Pancreas (tissue), 10 donors: ENCODE measurements at places on chromosomes 5 and 9. TPM values are rescaled to one million over a fixed set of nuclear protein-coding genes. Genes with fewer than 3 reads are reported as not detected.

- H3K4me1 ChIP-seq, result no peaks in the 10 kb centered on the region
- H3K36me3 ChIP-seq, result no peaks in the 10 kb centered on the region
- DNase-seq, result no peak
- H3K4me3 ChIP-seq, result no peak overlapping the region
- no peaks in the 10 kb centered on the region for H3K27me3 ChIP-seq
Measured at GRCh38 chr5:345404-346195, 24.1 kb downstream of the AHRR start.

DNA sequence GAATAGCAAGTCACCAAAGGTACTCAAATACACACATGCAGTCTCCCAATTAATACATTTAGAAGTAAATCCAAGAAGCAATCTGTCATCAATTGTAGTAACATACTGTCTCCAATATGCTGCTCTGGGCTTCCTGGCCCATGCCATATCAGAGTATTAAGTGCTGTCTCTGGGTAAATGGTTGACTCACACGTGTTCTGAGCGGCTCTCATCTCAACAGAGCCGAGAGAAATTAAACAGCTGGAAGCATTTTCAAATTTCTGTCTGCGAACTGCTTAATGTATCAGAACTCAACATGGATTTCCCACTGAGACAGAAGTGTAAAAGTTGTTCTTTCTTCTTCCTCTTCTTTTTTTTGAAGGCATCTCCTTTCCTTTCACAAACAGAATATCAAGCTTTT lies 247.3 kb upstream of the TAS2R1 start:
- H3K4me3 ChIP-seq, result no peak overlapping the region
- no peaks in the 10 kb centered on the region for H3K36me3 ChIP-seq
- no peak for DNase-seq
- no peaks in the 10 kb centered on the region for H3K4me1 ChIP-seq

GRCh38 chr5:157485340-157485739 lies 25.3 kb downstream of the NIPAL4 start:
- H3K27ac ChIP-seq, result no peak overlapping the region
- DNase-seq, result no peak
- no peaks in the 10 kb centered on the region for H3K36me3 ChIP-seq
- H3K4me3 ChIP-seq, result no peak overlapping the region
- no peaks in the 10 kb centered on the region for H3K27me3 ChIP-seq
- H3K4me1 ChIP-seq, result no peaks in the 10 kb centered on the region

- H3K27me3 ChIP-seq, result no peaks in the 10 kb centered on the region
- no peak overlapping the region for H3K4me3 ChIP-seq
- no peak for DNase-seq
- H3K4me1 ChIP-seq, result no peaks in the 10 kb centered on the region
Measured at GRCh38 chr5:149497357-149497756, 53.9 kb downstream of the CSNK1A1 start.

GRCh38 chr9:16413509-16414016 lies 456.9 kb downstream of the BNC2 start:
- no peaks in the 10 kb centered on the region for H3K27me3 ChIP-seq
- no peaks in the 10 kb centered on the region for H3K36me3 ChIP-seq
- DNase-seq, result no peak

DNA sequence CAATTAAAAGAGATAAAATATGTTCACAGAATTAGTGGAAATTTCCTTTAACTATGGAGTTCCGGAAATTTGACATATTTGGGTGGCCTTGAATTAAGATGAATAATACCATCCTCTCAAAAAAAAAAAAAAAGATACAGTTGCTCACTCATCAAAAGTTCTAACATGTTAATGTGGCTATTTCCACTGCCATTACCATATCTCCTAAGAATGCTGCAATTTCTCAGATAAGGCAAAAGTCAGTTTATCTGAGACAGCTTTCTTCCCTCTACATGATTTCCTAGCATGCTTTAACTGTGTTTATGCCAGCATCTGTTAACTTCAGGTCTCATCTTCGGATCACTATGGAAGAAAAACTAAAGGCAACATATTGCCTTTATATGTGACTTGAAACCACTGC lies 2.6 kb downstream of the FASTKD3 start:
- H3K27ac ChIP-seq, result no peak overlapping the region
- no peak for DNase-seq
- H3K4me1 ChIP-seq, result peaks cover 14% of the 10 kb centered on the region
- no peak overlapping the region for H3K4me3 ChIP-seq
- H3K36me3 ChIP-seq, result peaks cover 16% of the 10 kb centered on the region

DNA sequence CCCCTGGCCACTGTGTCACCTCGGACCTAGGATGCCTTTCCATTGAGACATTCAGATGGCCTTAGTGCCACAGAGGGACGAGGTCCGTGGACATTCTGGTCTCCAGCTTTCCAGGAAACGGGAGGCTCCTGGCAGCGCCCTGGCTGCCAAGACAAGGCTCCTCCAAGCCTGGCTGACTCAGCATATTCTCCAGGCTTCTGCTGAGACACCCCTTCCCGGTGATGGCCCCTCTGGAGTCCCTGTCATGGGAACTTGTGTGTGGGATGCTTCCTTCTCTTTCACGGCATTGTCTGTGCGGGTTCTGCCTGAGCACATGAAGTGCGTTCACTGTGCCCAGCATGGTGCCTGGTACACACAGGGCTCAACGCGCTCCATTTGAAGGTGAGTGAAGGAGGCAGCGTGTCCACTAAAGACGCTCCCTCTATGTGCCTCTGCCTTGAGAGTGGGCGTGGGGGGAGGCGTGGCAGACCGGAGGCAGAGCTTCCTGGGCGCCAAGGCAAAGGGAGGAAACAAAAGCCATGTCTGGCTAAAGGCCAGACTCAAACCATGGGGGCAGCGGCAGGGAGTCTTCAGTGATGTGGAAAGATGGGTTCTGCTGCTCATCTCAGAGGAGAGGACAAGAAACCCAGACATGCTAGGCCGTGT lies 46.4 kb upstream of the PRRC2B start:
- H3K36me3 ChIP-seq, result no peaks in the 10 kb centered on the region
- no peak overlapping the region for H3K4me3 ChIP-seq
- peak; percentile 30 for DNase-seq
- no peaks in the 10 kb centered on the region for H3K27me3 ChIP-seq
- no peak overlapping the region for H3K27ac ChIP-seq

GRCh38 chr9:73151653-73152542 lies at the start of gene ANXA1:
Gene ANXA1 (plus strand): TSS chr9:73151865. CDS start chr9:73158536, 6,671 bp downstream.
- no peaks in the 10 kb centered on the region for H3K27me3 ChIP-seq
- DNase-seq, result no peak
- no peaks in the 10 kb centered on the region for H3K36me3 ChIP-seq
- H3K4me3 ChIP-seq, result no peak within 1 kb of the TSS

DNA sequence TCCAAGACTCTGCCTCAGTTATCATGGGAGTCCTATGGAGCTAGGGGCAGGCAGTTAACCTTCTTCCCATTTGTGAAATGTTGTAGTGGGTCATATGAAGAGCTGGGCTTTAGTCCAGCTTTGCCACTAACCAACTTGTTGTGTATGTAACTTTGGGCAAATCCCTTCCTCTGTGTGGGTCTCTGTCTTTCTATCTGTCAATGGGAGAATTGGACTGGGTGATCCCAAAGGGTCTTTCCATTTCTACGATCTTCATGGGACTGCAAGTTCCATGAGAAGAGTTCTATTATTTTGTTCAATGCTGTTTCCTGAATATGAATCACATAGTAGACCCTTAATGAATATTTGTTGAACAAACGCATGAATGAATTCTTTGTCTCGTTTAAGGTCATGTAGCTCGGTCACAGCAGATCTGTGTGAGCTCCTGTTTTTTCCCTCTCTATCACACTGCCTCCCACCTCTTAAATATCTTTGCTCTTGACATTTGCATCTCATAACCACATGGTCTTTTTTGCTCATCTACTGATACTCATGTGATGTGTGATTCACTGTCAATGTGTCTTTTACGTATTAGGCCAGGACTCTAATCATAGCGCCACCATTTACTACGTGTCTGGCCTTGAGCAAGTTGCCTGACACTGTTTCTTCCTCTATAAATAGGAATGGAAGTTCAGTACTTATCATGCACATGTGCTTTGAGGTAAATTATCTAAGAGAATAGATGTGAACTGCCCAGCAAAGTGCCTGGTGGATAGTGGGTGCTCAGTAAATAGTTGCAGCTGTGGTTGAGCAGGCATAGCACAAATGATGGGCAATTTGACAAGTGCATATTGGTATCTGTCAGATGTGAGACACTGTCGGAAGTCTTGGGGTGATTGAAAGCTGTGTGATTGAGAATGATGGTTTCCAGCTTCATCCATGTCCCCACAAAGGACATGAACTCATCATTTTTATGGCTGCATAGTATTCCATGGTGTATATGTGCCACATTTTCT lies 37.4 kb downstream of the PTTG1 start:
- H3K4me1 ChIP-seq, result no peaks in the 10 kb centered on the region
- no peak overlapping the region for H3K27ac ChIP-seq
- H3K36me3 ChIP-seq, result no peaks in the 10 kb centered on the region
- no peak for DNase-seq
- H3K27me3 ChIP-seq, result no peaks in the 10 kb centered on the region

GRCh38 chr9:76521906-76522305 lies 62.9 kb downstream of the GCNT1 start:
- H3K27me3 ChIP-seq, result no peaks in the 10 kb centered on the region
- no peak for DNase-seq
- H3K4me3 ChIP-seq, result no peak overlapping the region
- H3K36me3 ChIP-seq, result no peaks in the 10 kb centered on the region

GRCh38 chr9:113715086-113715485 lies 161.0 kb upstream of the ZNF618 start:
- no peaks in the 10 kb centered on the region for H3K36me3 ChIP-seq
- no peak for DNase-seq
- H3K4me3 ChIP-seq, result no peak overlapping the region
- H3K27ac ChIP-seq, result no peak overlapping the region

DNA sequence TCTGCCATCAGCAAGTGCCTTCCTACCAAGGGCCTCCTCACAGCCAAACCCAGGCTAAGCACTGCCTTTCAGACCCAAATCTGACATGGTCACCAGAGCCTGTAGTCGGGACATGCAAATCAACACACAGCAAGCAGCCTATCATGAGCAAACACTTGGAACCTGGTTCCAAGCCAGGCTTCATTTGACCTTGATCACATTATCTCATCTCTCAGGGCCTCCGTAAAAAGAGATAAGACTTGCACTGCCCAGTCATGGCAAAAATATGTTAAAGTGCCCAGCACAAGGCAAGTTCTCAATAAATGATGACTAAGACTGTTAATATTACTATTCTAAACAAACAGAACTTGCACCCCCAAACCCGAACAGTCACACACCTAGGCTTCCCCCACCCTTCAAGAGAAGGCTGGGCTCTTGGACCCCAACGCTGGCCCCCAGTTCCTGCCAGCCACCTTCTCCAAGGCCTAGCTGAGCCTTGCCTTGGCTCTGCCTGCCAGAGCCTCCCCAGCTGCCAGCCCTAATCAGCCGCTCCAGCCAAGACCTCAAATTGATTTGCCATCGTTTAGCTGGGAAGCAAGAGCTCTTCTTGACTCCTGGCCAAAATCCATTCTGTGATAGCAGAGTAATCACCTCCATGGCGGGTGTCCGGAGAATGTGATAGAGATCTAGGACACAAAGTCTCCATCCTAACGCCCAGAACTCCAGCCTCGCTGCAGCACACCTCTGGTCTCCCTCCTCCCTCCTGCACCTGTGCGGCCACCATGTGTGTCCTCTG lies 18.7 kb downstream of the CPLX2 start:
- no peaks in the 10 kb centered on the region for H3K4me1 ChIP-seq
- H3K36me3 ChIP-seq, result no peaks in the 10 kb centered on the region
- H3K27ac ChIP-seq, result no peak overlapping the region
- H3K27me3 ChIP-seq, result no peaks in the 10 kb centered on the region
- no peak for DNase-seq
- no peak overlapping the region for H3K4me3 ChIP-seq

BBLN gene
- polyA plus RNA-seq, result 133 TPM

IL5 gene
- not detected for polyA plus RNA-seq

FBLL1 gene
- 5.4 TPM for polyA plus RNA-seq

SPAG8 gene
- 1.6 TPM for polyA plus RNA-seq

SMIM33 gene
- not detected for polyA plus RNA-seq

STPG3 gene
- polyA plus RNA-seq, result not detected
